Activated T-helper 1 cell treated with anti-CD3 and anti-CD28 coated beads, Interleukin-2, amount 50 U/mL, for 16 hours (primary cell): ENCODE measurements at places on chromosomes 11 and 22.

- DNase-seq: no peak
Observed at GRCh38 chr22:31329029-31329428, 17.1 kb downstream of the PATZ1 start.

GRCh38 chr22:49373801-49374226 lies 453.9 kb downstream of the BRD1 start:
- no peak for DNase-seq

DNA sequence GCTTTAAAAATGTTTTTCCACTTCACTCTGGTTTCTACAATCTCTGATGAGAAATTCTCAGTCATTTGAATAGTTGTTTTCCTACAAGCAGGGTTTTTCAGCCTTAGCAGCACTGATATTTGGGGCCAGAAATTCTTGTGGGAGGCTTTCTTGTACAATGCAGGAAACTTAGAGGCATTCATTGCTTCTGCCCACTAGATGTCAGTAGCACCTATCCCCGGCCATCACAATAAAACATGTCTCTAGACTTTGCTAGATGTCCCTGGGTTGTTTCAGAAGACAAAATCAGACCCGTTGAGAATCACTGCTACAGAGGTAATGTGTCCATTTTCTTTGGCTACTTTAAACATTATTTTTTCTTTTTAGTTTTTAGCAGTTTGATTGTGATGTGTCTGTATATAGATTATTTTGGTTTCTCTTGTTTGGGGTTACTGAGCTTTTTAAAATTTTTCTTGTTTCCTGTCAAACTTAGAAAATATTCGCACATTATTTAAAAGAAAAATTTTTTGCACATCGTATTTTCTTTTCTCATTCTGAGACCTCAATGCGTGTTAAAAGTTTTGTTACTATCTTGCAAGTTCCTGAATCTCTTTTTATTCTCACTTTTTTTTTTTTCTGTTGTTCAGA lies 60.8 kb upstream of the CCDC179 start:
- no peak for DNase-seq

DNA sequence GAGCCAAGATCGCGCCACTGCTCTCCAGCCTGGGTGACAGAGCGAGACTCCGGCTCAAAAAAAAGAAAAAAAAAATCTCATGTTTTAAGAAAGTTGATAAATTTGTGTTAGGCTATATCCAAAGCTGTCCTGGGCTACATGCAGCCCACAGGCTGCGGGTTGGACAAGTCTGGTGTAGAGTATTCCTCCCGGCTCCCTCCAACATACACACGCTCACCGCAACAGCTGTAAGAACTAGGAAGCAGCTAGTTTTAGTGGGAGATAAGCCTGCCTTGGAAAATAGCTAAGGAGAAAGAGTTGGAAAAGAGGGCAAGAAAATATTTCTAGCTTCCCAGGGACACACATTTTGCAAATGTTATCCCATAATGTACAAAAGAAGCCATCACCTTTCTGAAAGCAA lies 46.6 kb downstream of the CELF1 start:
- DNase-seq: no peak

GRCh38 chr11:117391181-117391580 lies 63.5 kb downstream of the CEP164 start:
- no peak for DNase-seq

DNA sequence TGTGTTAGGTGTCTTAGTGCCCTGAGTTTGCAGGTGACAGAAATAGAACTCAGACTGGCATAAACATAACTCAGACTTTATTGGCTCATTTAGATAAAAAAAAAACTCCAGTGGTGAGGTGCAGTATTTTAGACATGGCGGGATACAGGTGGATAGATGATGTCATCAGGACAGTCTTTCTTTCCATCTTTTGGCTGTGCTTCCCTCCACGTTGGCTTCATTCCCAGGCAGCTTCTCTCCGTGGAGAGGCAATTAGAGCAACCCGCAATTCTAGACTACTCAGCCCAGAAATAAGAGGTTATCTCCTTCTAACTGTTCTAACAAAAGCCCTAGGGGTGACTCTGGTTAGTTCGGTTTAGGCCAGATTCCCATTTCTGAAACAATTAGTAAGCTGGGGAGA lies 40.5 kb downstream of the NCAM1 start:
- no peak for DNase-seq

GRCh38 chr11:108497317-108498045 lies 703 bp downstream of the POGLUT3 start:
- peak; percentile 25 for DNase-seq

- no peak for DNase-seq
Observed at GRCh38 chr11:128462922-128463321, 124.4 kb downstream of the ETS1 start.

- DNase-seq: no peak
Observed at GRCh38 chr11:55854704-55855103, 16.2 kb downstream of the OR5D16 start.

GRCh38 chr22:24843048-24843447 lies 37.0 kb downstream of the SGSM1 start:
- no peak for DNase-seq

DNA sequence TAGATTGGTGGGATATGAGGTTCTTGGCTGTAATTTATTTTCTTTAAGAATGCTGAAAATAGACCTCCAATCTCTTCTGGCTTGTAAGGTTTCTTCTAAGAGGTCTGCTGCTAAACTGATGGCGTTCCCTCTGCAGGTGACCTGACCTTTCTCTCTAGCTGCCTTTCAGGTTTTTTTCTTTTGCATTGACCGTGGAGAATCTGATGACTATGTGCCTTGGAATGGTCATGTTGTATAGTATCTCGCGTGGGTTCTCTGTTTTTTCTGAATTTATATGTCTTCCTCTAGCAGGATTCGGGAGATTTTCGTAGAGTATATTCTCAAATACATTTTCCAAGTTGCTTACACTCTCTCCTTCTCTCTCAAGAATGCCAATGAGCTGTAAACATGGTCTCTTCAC lies 122.2 kb downstream of the DDX10 start:
- DNase-seq: no peak

- no peak for DNase-seq
Observed at GRCh38 chr22:41818596-41818995, 14.3 kb upstream of the SREBF2 start.

DNA sequence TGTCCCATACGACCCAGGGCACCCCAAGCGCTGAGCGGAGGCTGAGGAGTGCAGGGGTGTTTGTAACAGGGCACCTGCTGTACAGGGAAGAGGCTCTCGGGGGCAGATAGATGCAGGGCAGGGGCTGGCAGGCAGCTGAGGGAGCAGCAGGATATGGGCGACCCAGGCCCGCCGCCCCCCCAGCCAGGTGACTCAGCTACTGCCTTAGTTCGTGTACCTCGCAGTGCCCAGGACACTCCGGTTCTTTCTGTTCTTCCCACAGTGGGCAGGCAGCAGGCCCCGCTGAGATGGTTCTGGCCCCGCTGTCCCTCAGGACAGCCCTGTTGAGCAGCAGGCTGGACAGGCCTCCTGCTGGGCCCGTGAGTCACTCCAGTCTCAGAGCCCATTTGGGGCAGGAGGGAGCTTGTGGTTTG lies 16.2 kb downstream of the PHLDA2 start:
- no peak for DNase-seq

DNA sequence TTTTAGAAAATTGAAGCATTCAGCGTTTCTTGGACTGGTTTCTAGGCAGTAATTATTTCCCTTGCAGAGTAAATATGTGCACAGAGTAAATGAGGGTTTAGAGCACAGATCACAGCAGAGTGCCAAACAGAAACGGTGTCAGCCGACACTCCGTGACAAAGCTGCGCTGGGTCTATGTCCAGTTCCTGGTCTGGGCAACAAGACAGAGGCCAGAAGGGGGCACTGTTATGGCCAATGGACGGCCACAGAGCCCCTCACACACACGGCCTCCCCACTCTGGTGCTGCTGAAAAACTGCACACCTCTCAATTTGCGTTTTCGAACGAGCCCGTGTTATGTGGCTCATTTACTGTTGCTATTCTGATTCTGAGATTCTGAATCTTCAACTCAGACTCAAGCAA lies 180.7 kb downstream of the MPPED1 start:
- no peak for DNase-seq

DNA sequence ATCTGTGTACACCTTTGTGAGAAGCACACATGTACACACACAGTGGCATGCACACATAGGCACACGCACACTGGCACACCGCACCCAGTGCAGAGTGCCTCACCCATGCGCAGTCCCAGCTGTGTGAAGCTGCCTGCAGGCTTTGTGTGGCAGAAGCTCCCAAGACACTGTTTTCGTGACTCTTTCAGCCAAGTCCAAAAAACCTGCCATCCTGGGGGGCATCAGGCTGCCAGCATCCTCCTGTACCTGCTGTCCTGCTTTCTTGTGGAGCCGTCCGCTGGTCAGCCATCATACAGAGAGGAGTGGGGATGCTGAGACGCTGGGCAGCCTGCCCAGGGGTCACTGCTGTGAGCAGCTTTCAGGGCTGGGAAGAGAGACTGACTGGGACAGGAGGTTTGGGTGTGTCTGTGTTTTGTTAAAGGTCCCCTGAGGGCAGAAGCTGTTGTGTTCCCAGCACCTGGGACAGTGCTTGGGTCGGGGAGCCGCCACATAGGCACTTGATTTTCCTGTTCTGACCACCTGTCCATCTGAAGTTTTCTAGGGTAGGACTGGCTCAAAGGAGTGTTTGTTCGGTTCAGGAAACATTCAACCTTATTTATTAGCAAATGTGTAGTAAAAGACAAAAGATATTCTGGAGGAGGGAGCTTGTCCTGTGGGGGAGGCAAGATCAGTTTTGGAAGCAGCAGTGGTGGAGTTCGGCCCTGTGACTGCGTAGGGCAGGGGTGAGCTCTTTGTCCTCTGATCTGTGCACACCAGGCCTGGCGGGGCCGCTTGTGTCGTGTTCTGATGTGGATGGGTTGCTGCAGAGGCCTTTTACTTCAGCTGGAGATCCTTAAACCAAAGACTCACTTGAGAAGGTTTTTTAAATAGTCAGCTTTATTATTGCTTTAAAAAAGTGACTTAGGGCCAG lies 29.7 kb downstream of the AP2A2 start:
- no peak for DNase-seq

GRCh38 chr11:118673361-118674081 lies 5.9 kb downstream of the TREH start:
- no peak for DNase-seq

DNA sequence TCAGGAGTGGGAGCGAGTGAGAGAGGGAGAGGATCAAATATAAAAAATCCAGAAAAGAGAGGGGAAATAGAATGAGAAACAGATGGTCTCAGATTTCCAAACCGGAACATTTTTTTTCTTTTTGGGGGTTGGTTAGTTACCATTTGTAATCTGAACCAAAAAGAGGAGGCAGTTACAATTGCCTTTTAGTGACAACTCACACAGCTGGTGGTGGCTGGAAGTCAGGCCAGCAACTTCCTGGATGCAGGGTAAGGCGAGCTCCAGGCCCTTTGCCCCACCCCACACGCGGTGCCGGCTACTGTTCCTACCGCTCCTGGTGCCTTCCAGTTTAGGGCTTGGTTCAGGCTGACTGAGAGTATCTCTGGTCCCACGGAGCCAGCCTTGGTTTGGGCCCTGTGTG lies 21.0 kb upstream of the UBASH3B start:
- no peak for DNase-seq

DNA sequence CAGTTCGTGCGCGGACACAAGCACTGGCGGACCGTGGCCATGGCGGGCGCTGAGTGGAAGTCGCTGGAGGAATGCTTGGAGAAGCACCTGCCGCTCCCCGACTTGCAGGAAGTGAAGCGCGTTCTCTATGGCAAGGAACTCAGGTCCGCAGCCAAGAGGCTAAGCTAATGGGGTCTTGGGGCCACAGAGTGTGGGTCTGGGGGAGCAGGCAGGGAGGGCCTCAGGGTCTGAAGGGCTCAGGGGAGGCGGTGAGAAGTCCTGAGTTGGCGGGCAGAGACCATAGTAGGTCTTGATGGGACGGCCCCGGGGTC lies 188 bp downstream of the UPB1 start:
- DNase-seq: no peak

DNA sequence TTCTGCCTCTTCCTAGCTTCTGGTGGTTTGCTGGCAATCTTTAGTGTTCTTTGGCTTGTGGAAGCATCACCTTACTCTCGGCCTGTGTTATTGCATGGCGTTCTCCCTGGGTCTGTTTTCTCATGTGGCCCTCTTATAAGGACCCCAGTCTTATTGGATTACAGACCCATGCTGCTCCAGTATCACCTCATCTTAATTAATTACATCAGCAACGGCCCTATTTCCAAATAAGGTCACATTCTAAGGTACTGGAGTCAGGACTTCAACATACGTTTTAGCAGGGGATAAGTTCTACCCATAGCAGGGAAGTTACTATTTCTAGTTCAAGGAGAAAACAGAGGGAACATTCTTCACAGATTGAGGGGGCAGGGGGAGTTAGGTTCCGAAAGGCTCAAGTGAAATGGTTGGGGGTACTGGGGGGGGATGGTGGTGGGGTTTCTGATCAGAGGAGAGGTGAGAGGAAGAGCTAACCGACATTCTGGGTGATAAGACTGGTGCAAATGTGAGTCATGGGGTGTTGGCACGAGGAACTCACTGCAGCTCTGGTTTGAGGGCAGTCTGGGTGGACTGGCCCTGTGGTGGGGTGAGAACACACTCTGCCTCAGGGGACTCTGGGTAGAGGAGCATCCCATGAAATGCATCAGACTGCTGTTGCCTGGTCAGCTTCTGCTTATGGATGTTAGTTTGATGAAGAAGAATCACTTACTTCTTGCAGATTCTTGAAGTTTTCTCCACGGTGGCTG lies 51.5 kb upstream of the ZBED5 start:
- no peak for DNase-seq

- DNase-seq: no peak
Observed at GRCh38 chr11:110250168-110250567, 46.2 kb downstream of the RDX start.

GRCh38 chr22:21823740-21824444 lies 43.6 kb downstream of the MAPK1 start:
- no peak for DNase-seq

GRCh38 chr11:47863189-47863897 lies 15.2 kb upstream of the NUP160 start:
- DNase-seq: no peak

DNA sequence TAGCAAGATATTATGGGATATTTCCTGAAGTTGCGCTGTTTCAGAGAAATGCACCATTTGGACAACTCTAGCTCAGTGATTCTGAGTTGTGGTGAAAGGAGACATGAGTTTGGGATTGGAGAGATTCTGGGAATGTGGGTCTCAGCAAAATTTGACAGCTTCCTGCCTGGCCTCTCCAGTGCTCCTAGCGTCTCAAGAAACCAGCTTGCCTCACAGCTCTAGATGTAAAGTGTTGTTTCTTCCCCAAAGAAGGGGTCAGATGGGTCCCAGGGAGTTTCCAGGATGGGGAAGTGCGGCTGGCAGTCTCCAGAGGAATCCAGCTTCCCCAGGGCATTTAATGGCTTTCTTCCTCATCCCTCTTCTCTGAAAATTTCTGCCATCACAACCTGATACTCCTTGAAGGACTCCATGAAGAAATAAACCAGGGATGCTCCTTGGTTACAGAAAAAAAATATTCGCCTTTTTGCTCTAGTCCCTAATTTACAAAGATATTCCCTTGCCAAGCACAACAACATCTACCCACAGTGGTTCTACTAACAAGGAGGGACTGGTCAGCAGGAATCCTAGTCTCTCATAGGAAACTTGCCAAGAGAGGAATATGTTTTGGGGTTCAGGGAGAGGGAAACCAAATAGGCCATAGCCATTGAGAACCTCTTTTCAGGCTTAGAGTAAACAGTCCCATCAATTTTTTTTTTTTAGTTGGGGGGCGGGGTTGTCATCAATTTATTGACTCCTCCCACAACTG lies 185.4 kb upstream of the E2F8 start:
- no peak for DNase-seq

GRCh38 chr11:47415091-47415854 lies 6.9 kb downstream of the SLC39A13 start:
- no peak for DNase-seq
